ENCODE measurements at places on chromosomes 1 and 21. TPM values are rescaled to one million over a fixed set of nuclear protein-coding genes. Genes with fewer than 3 reads are reported as not detected.

DNA sequence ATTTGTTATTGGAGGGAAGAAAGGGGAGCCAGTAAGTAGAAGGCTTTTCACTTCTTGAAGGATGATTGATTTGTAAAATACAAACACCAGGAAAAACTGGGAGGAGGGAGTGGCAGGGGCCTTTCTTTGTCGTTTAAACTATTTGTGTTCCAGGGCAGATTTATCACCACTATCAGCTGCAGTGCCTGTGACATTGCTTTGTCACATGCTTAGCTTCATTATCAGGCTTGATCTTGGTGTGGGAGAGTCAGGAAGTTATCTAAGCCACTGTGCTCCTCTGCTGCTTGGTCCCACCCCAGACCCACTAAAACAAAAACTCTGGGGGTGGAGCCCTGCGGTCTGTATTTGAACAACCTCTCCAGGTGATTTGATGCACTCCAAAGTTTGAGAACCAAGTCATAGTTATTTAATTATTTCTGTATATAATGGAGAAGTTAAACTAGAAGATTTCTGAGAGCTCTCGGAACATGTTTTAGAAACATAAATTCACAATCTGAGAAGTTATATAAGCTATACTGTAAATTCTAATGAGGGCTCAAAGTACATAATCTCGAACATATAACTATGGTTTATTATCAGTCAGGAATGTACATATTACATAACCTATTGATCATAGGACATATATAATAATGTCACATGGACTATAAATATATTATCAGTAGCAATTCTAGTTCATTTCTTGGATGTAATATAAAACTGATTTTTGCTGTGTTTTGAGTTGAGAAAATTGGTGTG is 87.9 kb downstream of the CDC14A start:
- DNase-seq: no peak

- no peak for DNase-seq
Measured at GRCh38 chr1:156767879-156768604, 707 bp downstream of the PRCC start.

DNA sequence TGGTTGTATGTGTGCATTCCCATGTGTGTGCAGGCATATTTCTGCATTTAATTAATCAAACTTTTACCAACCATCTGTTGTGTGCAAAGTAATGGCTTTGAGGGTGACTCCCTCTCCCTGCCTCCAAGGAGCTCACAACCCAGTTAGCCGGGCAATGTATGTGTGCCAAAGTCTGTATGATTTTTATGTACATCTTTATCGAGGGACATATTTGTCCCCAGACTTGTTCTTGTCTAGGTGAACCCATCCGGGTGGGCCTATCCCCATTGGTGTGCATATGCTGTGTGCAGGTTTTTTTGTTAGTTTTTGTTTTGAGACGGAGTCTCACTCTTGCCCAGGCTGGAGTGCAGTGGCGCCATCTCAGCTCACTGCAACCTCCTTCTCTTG is 1.8 kb downstream of the SYTL1 start:
- no peak for DNase-seq

DNA sequence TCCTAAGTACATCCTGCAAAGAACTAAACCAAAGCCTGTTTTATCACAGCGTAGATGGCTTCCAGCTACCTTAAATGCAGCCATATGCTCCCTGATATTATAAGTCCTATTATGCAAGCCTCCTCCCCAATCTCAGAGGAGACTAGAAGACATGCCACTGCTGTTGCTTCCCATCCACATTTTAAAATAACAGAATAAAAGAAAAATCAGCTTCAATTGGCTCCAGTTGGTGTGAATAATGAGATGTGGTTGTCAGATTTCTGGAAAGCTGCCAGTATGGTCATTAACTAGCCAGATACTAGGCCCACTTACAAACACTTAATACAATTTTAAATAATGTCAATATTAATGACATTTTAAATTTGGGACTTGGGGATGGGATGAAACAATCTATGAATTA is 25.7 kb downstream of the WARS2 start:
- DNase-seq: no peak

Gene ZMYM4
- total RNA-seq: 32.3 TPM

DNA sequence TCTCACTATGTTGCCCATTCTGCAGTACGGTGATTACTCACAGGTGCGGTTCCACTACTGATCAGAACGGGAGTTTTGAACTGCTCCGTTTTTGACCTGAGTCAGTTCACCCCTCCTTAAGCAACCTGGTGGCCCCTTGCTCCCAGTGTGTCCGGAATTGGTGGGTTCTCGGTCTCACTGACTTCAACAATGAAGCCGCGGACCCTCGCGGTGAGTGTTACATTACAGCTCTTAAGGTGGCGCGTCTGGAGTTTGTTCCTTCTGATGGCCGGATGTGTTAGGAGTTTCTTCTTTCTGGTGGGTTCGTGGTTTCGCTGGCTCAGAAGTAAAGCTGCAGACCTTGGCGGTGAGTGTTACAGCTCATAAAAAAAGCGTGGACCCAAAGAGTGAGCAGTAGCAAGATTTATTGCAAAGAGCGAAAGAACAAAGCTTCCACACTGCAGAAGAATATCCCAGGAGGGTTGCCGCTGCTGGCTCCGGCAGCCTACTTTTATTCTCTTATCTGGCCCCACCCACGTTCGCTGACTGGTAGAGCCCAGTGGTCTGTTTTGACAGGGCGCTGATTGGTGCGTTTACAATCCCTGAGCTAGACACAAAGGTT is 17.6 kb upstream of the PARP1 start:
- DNase-seq: no peak

Gene C1QB
- not detected for total RNA-seq

- no peak for DNase-seq
Measured at GRCh38 chr1:112718691-112719418, 3.7 kb upstream of the PPM1J start.

GRCh38 chr1:41380195-41380594 is 19.0 kb downstream of the FOXO6 start:
- DNase-seq: no peak

GRCh38 chr21:25464275-25464674 is 143.0 kb downstream of the MRPL39 start:
- peak; percentile 24 for DNase-seq

Gene NTRK1
- total RNA-seq: not detected

DNA sequence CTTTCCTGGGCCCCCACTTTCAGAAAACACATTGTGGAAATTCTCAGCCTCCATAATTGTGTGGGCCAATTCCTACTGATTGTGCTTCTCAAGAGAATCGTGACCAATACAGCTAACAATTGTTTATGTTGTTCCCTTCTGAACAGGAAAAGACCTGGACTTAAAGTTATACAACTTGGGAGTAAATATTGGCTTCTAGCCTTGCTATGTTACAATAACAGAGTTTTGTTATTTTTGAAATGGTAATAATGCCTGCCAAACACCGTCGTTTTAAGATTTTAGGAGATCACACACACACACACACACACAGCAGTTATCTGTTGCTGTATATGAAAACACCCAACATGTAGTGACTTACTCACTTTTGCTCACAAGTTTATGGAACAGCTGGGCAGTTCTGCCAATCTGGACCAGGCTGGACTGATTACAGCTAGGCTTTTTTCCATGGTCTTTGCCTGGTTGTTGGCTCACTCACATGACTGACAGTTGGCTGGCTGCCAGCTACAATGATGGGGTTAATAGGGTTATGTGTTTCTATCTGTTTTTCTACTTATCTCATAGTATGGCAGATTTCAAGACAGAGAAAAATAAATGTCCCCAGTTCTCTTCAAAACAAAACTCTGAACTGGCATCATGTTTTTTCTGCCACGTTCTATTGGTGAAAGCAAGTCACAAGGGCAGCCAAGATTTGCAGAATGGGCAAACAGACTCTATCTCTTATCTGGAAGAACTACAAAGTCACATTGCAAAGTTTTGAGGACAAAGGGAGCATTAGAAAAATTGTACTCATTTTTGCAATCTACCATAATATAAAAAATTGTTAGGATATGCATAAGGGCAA is 447.5 kb downstream of the NEGR1 start:
- no peak for DNase-seq

Gene SMCP
- total RNA-seq: not detected

- DNase-seq: no peak
Measured at GRCh38 chr1:220056374-220056773, 10.1 kb upstream of the EPRS1 start.

Gene FCRL5
- not detected for total RNA-seq

DNA sequence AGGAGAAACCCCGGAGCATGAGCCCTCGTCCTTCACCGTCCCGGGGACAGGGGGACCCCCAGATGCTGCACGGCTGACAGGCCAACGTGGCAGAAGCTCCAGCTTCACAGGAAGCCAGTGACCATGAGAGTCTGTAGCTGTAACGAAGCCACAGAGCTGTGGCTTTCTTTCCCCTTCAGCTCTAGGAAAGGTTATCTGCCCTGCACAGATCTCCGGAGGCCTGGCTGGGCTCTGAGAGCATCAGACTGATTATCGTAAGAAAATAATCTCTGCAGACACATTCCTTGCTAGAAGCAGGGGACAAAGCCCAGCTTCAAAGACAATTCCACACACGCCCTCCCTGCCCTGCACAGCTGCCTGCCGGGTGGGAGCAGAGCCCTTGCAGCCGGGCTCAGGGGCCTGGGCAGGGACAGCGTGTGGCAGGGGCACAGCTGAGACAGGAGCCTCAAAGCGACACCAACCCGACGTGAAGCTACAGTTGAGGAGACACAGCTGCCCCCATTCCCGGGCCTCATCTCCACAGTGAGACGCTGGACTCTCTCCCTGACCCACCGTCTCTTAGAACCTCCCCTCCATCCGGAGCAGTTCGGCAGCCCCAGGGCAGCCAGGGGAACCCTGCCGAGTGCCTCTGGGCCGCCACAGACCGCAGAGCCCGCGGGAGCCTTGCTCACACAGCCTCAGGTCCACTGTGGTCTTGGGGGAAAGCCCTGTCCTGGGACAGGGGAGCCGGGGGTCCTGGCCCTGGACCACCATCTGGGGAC is 30.6 kb downstream of the POFUT2 start:
- no peak for DNase-seq

DNA sequence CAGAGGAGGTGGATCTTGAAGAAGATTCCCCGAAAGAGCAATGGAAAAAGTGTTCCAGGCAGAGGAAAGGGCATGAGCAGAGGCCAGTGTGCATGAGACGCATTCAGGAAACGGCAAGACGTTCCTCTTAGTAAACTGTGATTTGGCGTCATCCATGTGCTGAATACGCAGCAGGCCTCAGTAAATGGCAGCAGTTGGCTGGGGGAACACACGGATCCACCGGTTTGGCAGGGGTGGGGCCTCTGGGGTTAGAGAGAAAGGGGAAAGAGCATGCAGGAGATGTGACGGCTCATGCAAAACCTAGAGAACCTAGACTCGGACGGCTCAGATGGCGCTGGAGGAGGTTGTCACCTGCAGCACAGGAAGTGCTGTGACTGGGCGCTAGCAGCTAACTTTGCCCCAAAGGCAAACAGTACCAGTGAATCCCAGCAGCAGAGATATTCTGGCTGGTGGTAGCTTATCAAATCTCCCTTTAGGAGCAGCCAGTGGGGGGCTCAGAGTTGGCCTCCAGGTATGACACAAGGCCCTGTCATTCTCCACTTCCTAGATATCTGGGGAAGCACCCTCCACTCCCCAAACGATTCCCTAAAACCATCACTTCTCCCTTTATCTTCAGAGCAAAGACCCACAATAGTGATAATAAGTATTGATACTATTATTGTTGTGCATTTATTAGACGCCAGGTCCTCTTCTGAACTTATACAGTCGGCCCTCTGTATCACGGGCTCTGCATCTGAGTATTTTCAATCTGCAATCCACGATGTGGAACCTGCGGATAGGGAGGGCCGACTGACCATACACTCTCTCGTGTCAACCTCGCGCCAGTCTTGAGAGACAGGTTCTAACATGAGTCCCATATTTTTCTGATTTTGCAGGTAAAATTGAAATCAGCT is 7.6 kb downstream of the LAPTM5 start:
- DNase-seq: no peak

- no peak for DNase-seq
Measured at GRCh38 chr1:246482805-246483568, 24.1 kb downstream of the SMYD3 start.

Data from foreskin keratinocyte (primary cell).